Activated CD8-positive, alpha-beta memory T cell treated with anti-CD3 and anti-CD28 coated beads, Interleukin-2, amount 10 ng/mL, durations not matched to agents 7 days and 5 days (primary cell): ENCODE measurements at places on chromosomes 4 and X. TPM values are rescaled to one million over a fixed set of nuclear protein-coding genes. Genes with fewer than 3 reads are reported as not detected.

DNA sequence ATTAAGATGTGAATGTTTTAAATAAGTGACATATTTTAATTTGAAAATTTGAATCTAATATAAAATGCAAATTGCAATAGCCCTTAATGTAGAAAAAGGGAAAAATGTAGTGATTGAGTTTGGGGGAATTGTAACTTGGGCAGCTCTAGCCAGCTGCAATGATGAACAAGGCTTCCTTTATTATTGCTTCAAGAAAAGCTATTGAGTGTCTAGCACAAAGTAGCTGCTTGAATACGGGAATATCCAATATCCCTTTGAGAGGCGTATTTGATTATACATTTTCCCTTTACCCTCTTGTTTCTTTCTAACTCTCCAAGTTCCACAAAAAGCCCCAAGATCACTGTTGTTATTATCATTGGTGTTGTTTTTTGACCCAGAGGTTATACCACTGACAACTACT, 21.8 kb downstream of the IL1RAPL1 start:
- DNase-seq, result no peak

- DNase-seq, result no peak
Measured at GRCh38 chr4:140223056-140223810, 69.2 kb upstream of the MAML3 start.

DNA sequence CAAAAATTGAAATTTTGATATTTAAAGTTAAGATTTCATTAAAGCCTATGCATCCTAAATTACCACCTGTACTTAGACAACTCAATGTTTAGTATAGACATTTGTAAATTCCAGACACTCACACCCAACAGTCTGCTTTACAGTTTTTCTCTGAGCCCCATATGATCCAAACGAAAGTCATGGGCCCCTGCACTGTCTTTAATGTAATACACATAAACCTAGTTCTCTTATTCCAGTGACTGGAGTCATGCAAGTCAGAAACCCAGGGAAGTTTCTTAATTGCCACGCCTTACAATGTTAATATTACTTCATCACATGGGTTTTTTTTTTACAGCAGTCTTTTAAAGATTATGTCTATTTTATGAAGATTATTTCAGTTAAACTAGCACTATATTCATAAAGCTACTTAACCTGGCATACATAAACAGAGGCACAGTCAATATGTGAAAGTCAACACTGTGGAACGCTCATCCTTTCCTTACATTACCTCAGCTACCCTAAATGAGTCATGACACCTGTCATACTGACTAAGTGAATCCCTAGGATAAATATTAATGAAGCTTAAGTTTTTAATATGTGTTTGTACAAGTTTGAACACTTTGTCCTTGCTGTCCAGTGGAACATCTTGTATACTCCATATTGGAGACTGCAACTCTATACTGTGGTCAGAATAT, 67.7 kb upstream of the H2AZ1 start:
- DNase-seq, result no peak

GRCh38 chrX:103187953-103188475, 26.9 kb upstream of the BEX4 start:
- DNase-seq, result no peak

UBQLN2 gene
- 31.3 TPM for total RNA-seq

CXCL13 gene
- not detected for total RNA-seq

PCDH19 gene
- total RNA-seq, result not detected

DNA sequence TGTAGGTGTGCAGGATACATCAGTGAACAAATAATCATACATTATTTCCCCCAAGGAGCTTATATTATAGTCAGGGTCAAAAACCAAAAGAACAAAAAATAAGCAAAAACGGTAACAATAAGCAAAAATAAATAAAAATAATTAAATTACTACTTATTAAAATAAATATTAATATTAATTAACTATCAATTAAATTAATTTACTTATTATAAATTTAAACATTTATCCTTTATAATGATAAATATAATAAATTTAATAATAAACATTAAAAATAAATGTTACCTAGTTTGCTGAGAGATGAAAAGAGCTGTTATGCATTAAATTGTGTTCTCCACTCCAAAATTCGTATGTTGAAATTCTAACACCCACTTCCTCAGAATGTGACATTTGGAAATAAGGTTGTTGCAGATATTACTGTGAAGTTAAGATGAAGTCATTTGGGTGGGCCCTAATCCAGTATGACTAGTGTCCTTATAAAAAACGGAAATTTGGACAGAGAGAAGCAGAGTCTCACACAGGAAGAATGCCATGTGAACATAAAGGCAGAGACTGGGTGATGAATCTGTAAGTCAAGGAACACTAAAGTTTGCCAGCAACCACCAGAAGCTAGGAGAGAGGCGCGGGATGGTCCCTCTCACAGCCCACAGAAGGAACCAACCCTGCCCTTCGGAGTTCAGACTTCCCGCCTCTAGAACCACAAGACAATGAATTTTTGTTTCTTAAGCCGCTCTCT, 67.2 kb upstream of the IBSP start:
- no peak for DNase-seq

PRIMPOL gene
- total RNA-seq, result 25.3 TPM

PHEX gene
- 7.7 TPM for total RNA-seq

- no peak for DNase-seq
Measured at GRCh38 chr4:171007618-171008390, 805.4 kb upstream of the GALNTL6 start.

DNA sequence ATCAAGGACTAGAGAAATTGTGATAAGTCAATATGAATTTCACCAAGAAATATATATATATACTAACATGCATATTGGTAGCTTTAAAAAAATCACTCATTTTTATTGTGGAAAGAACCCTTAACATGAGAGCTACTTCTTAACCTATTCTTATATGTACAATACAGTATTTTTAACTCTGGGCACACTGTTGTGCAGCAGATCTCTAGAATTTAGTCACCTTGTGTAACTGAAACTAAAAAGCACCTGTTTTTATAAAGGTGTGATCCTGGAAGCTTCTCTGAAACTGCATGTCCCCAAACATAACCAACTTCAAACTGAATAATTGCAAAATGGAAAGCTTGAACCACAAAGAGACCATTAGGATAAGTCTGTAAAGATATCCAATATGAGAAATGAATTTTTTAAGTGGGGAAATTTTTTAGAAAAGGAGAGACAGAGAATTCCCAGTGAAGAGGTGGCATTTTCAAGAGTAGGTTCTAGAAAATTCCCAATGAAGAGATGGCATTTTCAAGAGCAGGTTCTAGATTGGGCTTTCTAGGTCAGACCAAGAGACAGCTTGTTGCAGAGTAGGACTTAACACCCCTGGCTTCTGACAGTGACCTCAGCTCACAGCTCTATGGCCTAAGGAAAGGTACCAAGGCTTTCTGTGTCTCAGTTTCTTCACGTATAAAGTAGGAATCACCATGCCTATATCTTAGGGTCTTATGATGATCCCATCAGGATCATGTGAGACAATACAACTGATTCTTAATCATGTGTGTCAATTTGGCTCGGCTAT, 22.0 kb upstream of the PPARGC1A start:
- no peak for DNase-seq

- no peak for DNase-seq
Measured at GRCh38 chr4:121827853-121828252, 4.2 kb upstream of the CCNA2 start.

MAGEA3 gene
- not detected for total RNA-seq

ANAPC4 gene
- 56.0 TPM for total RNA-seq

GRCh38 chr4:154954117-154954516, 173.0 kb downstream of the RBM46 start:
- DNase-seq, result no peak

DNA sequence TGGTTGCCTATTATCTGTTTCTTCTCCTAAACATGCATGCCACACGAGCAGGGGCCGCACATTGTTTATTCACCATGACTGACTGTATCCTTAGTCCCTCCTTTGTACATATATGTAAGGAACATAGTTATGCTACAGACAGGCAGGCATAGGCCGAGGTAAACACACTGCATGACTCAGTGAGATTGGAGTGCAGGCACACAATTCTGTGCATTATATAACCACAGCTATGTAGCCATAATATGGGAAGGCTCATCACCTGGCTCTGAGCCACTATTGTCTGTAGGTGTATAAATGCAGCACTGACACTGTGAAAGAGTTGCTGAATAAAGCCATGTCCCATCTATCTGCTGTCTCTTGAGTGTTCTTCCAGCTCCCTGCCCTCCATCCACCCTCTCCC, 431.6 kb downstream of the IDS start:
- no peak for DNase-seq

DNA sequence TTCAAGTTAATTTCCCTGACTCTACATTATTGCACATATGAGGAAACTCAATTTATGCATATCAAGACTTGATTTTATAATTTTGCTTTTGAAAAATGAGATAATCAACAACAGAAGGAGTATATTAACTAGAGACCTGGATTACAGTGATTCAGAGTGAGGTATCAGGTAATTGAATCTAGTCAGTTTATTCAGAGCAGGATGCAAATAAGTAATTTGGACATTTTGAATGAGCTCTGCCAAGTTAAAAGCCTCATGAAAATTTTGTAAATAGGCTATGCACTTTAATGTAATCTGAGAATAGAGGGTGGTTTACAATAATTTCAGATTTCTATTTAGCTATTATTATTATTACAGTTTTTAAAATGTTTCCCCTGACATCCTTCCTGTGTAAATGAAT, 203.7 kb upstream of the EMCN start:
- no peak for DNase-seq

GRCh38 chrX:19563327-19563726, 48.0 kb upstream of the MAP3K15 start:
- DNase-seq, result no peak

DNA sequence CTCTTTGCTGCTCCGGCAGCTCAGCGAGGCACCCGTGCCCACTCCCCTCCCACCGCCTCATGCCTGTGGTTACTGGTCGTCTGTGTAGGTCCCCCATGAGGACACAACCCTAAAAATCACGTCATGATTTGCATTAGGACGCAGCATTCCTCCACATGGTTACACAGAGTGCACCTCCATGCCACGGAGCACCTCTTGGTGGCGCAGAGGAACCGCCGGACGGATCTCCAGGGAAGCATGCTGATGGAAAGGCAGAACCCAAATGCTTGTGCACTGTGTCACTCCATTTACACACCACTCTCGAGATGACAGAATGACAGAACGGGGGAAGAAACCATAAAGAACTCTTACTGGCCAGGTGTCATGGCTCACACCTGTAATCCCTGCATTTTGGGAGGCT, 22.4 kb downstream of the FAM53A start:
- no peak for DNase-seq

RBM46 gene
- not detected for total RNA-seq

GRCh38 chr4:102616636-102617035, 115.5 kb downstream of the NFKB1 start:
- no peak for DNase-seq
